ENCODE measurements at places on chromosomes 16 and 17. TPM values are rescaled to one million over a fixed set of nuclear protein-coding genes. Genes with fewer than 3 reads are reported as not detected.

DNA sequence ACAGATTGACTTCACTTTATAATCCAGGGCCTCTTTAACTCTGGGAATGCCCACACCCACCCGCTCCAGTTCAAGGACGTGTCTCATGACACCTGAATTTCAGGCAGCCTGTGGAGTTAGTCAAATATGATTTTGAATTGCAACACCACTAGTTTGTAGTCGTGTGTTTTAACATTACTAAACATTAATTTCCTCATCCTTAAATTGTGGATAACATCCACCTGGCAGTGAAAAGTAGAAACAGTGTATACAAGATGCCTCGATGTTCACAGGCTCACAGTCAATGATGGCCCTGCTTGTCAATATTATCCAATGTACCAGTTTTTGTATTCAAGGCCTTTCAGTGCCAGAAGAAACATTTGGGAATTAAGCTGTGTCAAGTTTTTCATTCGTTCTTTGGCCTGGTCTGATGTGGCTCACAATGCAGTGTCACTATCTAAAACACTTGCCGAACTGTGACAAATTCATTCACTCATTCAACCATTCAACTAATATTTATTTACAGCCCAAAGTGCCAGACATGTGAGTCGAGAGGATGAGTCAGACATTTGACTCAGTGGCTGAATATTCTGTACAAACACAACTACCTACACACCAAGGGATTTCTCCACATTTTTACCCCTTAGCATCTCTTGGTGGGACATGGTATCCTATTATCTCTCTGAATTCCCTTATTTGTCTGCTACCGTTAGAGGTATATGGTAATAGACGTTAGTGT is 1.4 kb downstream of the MEIOB start:
- H3K4me3 ChIP-seq: no peak overlapping the region
- H3K4me1 ChIP-seq: peaks cover 2% of the 10 kb centered on the region
- H3K36me3 ChIP-seq: no peaks in the 10 kb centered on the region
- no peak overlapping the region for H3K27ac ChIP-seq
- DNase-seq: no peak
- peaks cover 6% of the 10 kb centered on the region for H3K27me3 ChIP-seq

- no peaks in the 10 kb centered on the region for H3K27me3 ChIP-seq
- no peaks in the 10 kb centered on the region for H3K4me1 ChIP-seq
- no peak for DNase-seq
- H3K4me3 ChIP-seq: no peak overlapping the region
- peaks cover 19% of the 10 kb centered on the region for H3K36me3 ChIP-seq
Measured at GRCh38 chr17:69535016-69535570, 120.6 kb downstream of the MAP2K6 start.

- no peak overlapping the region for H3K4me3 ChIP-seq
- peaks cover 18% of the 10 kb centered on the region for H3K4me1 ChIP-seq
- no peak overlapping the region for H3K27ac ChIP-seq
- no peak for DNase-seq
- H3K27me3 ChIP-seq: no peaks in the 10 kb centered on the region
Measured at GRCh38 chr17:44770166-44770925, 11.6 kb downstream of the ADAM11 start.

AMFR gene
- total RNA-seq: 58.4 TPM

All from natural killer cell (primary cell).